ENCODE measurements at places on chromosomes 4 and X.

GRCh38 chr4:85445050-85445639 is 29.8 kb upstream of the ARHGAP24 start:
- no peak for DNase-seq

DNA sequence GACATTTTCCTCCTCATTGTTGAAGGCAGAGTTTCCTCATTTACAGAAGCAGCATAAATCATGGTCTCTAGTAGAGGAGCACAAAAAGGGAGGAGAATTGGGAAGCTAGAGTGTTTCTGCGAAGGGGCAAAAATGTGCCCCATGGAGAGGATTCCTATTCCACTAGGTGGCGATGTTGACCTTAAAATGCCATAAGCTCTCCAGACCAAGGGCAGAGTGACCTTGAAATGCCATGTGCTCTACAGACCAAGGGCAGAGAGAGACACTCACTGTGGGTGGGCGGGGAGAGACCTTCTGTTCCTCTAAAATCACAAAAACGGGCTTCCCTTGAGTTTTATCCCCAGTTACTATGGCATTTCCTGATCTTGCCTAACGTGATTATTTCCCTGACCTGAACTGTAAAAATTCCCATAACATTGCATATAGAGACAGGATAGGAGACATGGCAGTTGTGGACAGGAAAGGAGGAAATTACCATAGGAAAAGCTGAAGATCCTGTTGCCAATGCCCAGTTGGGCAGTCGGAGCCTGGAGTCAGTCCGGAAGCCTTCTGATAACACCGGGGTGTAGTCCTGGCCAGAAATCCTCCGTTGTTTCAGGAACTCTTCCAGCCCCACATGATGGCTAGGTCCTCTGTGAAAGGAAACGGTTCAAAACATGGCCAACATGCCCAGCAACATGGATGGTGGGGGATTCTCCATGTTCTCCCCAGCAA is 567.7 kb downstream of the MAGEB5 start:
- DNase-seq, result no peak

DNA sequence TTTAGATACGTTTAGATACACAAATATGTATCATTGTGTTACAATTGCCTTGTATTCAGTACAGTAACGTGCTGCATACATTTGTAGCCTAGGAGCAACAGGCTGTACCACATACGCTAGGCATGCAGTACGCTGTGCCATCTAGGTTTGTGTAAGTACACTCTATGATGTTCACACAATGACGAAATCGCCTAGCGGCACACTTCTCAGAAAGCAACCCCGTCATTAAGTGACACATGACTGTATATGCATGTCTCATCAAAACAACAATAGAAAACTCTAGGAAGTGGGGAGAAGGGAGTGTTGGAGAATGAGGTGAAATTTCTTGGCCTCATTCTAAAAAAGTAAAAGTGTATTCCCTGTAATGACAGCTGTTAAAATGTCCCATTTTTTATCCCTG is 32.7 kb downstream of the CCDC149 start:
- DNase-seq, result no peak

GRCh38 chrX:102018208-102018607 is 86.4 kb upstream of the ZMAT1 start:
- DNase-seq, result no peak

GRCh38 chr4:117489107-117489506 is 403.7 kb upstream of the TRAM1L1 start:
- no peak for DNase-seq

DNA sequence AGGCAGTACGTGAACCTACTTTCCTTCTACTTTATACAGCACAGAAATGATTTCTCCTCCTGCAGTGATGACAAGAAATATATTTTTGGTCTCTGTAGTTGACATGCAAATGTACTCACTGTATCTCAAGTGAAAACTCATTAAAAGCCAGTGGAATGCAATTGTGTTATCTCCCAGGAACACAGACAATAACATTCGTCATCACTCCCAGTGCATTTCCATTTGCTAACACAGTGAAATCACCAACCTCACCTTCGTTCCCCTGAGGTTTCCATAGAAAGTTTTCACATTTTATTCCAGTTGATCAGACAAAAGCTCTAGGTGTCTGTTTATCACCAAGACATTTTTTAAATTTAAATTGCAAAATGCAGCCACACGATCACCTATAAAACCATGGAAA is 2.5 kb upstream of the SPANXD start:
- DNase-seq, result no peak

GRCh38 chr4:141109983-141110382 is 23.3 kb downstream of the RNF150 start:
- no peak for DNase-seq

DNA sequence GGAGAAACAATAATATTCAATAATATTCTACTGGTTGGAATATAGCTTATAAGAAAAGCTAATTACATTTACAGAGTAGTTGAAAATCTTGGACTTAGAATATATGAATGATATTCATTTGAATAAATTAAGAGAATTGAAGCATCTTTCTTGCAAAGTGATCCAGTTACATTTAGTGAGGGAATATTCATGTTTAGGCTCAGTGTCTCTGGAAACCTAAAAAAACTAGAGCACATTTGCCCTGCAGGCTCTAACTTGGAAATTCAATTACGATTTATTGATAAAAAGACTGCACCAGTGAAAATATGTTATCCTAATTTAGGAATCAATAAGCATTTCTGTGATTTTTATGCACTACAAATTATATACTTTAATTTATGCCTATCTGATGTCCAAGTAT is 58.3 kb upstream of the RAP1GDS1 start:
- no peak for DNase-seq

GRCh38 chr4:187204389-187204918 is 480.8 kb upstream of the FAT1 start:
- no peak for DNase-seq

DNA sequence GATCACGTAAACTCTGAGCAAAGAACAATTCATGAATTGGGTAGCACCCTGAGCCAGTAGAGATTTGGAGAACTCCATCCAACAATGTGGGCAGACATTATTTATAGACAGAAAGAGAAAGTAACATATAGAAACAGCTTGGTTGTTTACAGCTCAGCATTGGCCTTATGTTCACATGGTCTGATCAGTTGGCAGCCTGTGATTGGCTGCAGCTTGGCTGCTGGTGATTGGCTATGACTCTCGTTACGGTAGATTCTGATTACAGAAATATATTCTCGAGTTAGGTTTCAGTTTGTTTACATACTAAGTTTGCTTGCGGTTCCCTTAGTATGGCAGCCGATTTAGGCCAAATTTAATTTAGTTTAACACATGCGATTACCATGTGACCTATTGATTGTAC is 663.4 kb downstream of the RAPGEF2 start:
- DNase-seq, result no peak

GRCh38 chr4:138174981-138175794 is 67.0 kb downstream of the SLC7A11 start:
- DNase-seq, result no peak

DNA sequence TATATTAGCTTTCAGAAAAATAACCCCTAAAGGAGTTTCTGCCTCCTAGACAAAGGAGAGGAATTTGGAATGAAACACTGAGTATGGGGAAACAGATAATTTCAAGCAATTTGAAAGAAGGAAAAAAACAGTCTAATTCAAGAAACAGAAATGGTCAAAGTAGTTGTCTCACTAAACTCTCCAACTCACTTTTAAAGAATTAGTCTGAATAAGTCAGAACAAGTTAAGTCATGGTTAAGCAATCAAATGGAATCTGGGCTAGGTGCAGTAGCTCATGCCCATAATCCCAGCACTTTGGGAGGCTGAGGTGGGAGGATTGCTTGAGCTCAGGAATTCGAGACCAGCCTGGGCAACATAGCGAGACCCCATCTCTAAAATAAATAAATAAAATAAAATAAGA is 95.7 kb upstream of the GRIA3 start:
- no peak for DNase-seq

DNA sequence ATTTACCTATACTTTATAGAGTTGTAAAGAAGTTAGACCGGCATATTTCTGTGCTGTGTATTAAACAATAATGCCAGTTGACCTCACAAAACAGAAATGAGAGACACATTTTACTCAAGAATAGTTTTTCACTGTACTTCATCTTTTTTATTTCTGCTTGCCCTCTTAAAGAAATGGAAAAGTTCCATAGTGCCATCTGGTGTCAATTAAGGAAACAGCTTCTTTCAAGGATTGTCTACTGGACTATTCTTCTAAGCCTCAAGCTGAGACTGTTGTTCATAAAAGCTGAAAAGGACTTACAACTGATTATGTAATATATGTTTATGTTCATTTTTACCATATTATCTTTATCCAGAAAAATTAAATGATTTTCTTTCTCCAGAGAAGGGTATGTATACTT is 1523.7 kb downstream of the ARAP2 start:
- DNase-seq, result no peak

DNA sequence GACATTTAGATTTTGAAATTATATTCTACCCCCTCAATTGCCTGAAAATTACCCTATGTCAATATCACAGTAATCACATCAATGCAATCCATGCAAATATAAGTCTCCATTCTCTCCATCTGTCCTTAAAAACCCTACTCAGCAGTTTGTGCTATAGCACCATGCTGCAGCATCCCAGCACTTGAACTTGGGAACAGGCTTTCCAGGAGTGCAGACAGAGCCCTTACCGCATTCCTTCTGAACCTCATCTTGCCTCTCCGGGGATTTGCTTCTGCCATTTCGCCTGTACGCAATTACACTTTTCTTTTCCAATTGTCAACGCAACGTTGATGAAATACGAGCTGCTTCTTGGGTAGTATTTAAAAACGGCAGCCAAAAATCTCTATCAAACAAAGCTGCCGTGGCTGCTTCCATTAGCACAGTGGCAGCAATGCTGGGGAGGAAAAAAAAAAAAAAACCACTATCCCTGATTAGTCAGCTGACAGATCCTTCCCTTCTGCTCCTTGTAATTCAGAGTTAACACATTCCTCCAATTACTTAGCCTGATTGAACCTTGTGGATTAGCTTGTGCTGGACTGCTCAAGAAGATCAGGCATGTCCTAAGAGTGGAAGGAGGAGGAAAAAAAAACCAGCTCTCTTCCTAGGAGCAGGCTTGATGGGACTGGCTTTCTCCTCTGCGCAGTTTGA is 65.6 kb downstream of the MCF2 start:
- no peak for DNase-seq

DNA sequence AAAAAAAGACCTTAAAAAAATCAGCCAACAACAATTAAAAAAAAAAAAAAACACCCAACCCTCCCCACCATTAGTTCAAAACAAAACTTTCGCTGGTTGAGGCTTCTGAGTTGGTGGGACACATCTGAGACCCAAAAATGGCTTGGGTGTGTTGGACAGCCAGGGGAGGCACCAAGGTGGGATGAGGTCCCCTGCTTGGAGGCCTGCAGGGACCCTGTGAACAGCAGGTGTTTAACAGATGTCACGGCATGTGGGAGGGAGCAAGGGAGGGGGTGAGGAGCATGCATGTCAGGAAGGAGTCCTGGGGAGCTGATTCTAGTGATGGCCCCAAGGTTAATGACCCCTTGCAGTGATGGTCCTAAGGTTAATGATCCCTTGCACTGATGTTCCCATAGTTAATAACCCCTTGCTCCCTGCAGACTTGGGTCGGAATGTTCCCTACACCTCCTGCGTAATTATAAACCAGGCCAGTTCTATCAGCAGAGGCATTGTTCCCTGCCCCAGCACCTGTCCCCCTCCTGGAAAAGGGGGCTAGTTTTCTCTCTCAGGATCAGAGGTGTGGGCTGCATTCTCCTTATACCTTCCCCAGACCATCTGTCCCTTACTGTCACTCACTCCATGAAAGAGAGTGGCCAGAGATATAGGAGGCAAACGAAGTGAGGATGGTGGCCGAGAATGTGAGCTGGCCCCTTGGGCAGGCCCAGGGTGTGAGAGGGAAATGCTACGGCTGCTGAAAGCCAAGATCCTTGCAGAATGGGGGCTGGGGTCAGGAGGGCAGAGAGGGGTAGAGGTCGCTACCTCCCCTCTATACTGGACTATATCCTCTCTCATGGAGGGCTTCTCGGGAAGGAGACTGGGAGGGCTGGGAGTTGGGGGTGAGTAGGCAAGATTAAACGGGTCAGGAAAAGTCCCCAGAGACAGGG is 2.3 kb upstream of the FOXP3 start:
- DNase-seq, result no peak

DNA sequence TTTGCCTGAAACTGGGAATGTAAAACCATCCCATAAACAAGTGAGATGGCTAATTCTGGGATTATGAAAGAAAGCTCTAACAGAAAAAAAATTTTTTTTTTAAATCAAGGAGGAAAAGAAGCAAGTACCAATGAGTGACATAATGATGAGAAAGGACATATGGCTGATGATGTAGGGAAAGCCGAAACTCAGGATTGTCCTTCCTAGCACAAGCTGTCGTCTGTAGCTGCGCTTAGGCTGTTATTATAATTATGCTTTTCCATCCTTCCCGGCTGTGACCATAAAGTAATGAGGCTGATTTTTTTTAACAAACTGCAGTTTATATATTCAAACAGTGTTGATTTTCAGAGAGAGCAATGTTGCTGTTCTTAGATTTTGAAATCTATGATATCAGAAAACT is 209.8 kb upstream of the NOCT start:
- DNase-seq, result no peak
